Naive B cell (primary cell): ENCODE measurements at places on chromosomes 2 and 18.

GRCh38 chr2:26847655-26848335, at the start of gene DPYSL5:
TSS of gene DPYSL5 (plus strand) at chr2:26848132. CDS start at chr2:26898500, 50,368 bp downstream.
- DNase-seq, result peak; percentile 6

- DNase-seq, result no peak
Observed at GRCh38 chr2:118470297-118470696, 377.2 kb downstream of the EN1 start.

- DNase-seq, result no peak
Observed at GRCh38 chr2:38708900-38709566, 42.1 kb downstream of the SRSF7 start.

DNA sequence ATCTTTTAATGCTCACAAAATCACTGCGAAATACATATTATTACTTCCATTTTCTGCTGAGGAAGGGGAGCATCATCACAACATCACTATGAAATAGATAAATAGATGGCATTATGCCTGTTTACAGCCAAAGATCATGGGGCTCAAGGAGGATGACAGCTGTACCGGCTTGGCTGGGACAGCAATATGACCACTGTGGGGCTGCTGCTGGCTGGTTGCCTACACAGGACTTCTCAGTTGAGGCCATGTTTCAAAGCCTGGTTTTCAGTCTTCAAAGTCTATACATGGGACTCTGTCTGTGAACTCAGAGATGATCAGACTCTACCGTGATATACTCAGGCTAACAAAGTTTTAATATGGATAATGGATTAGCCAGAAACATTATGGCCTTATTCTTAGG, 58.7 kb downstream of the SPATS2L start:
- DNase-seq, result no peak

DNA sequence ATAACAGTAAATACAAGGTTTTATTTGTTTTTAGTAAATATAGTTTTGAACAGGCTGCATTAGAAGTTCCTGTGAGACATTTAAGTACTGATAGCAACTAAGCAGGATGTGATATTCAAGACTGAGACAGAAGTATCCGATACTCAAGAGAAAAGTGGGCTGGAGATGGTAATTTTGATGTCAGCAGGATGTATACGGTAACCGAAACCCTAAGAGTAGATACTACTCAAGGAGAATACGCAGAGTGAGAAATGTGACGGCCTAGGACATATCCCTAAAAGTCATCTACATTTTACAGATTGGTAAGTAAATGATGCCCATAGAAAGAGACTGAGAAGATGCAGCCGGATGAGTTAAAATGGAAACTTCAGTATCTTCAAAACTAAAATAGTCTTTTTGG, 115.4 kb downstream of the GORASP2 start:
- DNase-seq, result no peak

DNA sequence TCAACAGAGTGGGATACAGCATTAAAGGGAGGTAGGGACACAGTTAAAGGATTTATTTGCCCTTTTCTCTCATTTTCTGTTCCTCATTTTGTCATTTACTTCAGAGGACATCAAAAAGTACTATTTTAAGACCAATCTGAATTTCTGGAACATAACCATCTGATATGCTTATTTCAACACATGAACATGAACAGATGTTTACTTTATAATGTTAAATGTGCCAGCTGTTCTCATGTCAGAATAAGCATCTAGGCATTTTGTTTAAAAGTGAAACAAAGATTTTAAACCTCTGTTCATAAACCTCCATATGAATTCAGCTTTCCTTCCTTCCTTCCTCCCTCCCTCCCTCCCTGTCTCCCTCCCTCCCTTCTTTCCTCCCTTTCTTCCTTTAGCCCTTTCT, 677.7 kb downstream of the CNTNAP5 start:
- no peak for DNase-seq

DNA sequence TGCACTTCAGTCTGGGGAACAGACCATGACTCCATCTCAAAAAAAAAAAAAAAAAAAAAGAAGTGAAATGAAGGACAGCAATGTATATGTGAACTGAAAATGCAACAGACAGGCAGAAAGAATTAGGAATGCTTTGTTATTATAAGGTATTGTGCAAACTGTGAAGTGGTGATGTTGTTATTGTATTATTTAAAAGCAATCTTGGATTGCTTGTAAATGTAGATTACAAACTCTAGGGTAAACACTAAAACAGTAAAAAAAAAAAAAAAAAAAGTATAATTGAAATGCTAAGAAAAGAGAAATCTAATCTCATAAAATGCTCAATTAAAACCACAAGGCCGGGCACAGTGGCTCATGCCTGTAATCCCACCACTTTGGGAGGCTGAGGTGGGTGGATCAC, 25.3 kb downstream of the DYM start:
- no peak for DNase-seq

DNA sequence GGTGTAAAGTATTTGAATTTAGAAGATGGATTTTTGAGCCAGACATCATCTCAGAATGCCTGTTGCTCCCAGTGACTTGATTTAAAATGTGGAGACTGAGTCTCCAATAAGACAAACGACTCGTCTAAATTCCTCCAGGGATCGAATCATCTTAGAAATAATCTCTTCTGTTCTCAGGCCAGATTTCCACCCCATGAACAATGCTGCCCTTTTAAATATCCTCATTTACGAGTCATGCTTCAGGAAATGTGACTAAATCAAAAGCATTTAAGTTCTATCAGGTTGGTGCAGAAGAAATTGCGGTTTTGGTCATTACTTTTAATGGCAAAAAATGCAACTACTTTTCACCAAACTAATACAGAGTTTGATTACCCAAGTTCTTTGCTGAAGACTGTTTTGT, 684.6 kb upstream of the SOX11 start:
- DNase-seq, result no peak

DNA sequence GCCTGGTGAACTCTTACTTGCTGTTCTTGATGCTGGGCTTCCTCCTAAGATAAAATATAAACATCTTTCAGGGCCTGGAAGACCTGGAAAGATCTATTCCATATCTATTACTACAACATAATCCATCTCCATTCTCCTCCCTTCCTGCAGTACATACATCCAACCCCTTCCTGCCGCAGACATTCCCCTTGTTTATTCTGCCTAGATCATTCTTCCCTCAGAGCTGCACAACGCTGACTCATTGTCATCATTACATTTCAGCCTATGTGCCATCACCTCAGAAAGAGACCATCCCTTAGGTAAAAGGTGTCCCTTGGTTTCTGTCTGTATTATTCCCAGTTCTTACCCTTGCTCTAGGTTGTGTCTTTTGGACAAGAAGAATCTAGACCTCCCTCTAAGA, 2.5 kb upstream of the CDH7 start:
- no peak for DNase-seq

- no peak for DNase-seq
Observed at GRCh38 chr2:192669505-192670091, 474.9 kb upstream of the TMEFF2 start.
